ENCODE measurements at places on chromosomes 3 and 15.
A peak's percentile ranks its signal among the peaks of the same experiment; 100 is the strongest.

GRCh38 chr3:50189274-50189673 is 2.1 kb upstream of the GNAT1 start:
- no peak for DNase-seq

DNA sequence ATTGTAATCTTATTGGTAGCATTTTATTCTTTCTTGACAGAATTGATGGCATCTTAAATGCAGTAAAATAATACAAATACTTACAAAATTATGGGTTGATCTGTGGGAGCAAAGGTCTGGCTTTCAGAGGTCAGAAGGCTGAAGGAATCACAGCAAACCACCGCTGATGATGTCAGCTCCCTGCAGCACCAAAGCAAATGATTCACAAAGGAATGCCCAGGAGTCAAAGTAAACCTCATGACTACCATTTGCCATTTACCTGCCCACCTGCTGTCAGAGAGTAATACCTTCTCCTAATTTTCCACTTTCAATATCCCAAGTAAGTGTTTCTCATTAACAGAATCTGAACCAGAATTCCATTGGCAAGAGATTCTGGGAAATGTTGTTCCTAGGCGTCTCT is 46.1 kb downstream of the CPA3 start:
- DNase-seq = no peak

DNA sequence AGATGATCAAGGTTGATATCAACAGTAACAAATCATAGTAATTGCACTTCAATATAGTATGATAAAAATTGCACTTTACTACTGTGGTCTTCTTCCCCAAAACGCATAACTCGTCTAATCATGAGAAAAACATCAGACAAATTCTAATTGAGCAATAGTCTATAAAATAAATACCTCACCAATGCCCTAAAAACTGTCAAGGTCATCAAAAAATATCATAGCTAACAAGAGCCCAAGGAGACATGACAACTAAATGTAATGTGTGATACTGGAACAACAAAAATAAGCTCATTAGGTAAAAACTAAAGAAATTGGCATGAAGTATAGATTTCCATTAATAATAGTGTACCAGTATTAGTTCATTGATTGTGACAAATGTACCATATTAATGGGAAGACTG is 85.6 kb upstream of the LRRC3B start:
- no peak for DNase-seq

DNA sequence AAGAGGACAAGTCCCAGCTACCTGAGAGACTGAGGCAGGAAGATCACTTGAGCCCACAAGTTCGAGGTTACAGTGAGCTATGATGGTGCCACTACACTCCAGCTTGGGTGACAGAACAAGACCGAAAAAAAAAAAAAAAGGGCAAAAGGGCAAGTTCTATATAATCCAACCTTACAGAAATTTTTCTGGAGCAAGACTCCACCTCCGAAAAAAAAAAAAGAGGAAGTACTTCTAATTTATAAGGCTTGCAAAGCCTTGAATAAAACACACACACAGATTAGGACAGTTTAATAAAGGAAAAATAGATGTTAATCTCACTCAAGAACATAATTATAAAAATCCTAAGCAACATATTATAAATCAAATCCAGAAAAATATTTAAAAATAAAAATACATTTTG is 14.4 kb upstream of the XYLB start:
- no peak for DNase-seq

DNA sequence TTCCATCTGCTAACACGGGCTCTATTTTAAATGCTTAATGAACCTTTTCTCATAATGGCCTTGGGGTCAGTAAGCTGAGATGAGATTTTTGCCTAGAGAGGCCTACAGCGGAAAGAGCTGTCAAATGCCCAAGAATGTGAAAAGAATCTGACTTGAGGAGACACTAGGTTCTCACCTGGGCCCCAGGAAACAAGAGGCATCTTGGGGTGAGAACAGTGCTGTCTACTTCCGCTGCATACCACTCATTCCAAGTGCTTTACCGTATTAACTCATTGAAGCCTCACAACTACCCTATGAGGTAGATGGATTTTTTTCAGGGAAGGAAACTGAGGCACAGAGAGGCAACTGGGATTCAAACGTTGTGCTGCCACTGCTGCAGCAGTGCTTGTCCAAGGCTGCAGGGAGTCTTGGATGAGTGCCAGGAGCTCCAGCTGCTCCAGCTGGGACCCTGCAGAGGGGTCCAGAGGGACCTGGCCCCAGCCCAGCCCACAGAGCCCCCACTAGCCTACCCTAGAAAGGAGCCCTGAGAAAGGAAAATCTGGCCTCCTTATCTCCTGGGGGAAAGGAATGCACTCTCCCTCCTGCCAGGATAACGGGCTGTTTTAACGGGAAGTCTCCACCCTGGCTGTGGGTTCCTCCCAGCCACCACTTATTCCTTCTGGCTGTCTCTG is 68.4 kb downstream of the SLC12A8 start:
- DNase-seq = no peak

DNA sequence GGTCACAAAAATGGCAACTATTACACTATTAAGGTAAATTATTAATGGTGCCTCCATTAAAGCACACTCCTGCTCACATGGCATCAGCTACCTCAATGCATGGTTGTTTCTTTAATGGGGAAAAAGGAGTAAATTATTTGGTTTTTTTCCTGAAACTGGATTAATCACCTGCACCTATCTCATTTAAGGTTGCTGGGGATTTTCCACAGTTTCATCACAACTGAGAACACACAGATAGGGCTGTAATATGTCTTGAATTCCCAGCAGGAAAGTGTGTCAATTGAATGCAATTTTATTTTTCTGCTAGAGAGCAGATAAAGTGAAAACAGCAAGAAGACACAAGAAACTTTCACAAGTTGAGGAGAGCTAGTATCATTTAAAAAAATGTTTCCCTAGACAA is 36.4 kb downstream of the RFTN1 start:
- no peak for DNase-seq

GRCh38 chr3:153484842-153485241 is 322.8 kb downstream of the RAP2B start:
- no peak for DNase-seq

DNA sequence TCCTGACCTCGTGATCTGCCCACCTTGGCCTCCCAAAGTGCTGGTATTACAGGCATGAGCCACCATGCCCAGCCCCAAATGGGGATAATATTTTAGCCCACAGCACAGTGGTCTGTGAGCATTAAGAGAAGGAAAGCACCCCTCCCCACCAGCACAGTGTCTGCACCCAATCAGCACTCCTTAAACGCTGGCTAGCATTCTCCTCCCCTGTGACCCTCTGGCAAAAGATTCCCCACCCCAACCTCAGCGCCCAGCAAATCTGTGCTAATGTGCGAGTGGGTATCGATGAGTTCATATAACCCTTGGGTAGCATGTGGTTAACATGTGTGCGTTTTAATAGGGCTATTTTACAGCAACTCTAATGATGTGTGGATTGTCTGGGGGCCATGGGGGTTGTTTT is 18.3 kb upstream of the EPHB3 start:
- no peak for DNase-seq

GRCh38 chr15:27182561-27183110 is 211.7 kb downstream of the GABRG3 start:
- DNase-seq = no peak

DNA sequence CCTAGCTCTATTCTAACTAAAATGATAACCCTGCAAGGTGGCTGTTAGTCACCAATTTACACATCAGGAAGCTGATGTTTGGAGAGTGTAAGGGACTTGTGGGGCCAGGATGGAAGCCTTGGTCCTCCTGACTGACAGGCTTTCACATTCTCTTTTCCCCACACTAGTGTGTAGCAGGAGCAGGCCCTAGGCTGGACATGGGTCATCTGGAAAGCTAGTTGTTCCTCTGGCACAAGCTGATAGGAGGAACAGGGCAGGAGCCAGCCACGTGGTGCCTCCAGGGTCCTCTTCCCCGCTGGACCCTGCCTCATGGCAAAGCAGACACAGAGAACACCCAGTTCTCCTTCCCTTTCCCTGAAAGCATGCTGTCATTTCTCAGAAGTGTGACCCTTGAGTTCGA is 18.1 kb upstream of the RBSN start:
- no peak for DNase-seq

DNA sequence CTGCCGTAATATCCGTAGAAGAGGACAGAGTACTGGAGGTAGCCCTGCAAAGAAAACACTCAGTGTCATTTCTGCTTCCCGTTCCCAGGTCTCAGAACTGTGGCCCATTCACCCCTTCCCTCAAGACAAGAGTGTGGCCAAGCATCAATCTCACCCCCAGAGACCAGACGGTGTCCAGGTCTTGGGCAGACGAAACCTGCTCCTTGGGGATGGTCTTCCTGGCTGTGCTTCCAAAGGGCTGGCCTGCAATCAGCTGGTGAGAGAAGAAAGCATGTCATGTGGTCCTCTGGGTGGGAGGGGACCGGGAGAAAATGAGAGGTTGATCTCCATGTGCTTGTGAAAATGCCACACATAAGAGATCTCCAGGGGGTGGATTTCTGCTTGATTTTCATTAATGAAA is 15.8 kb downstream of the TMC3 start:
- DNase-seq = no peak

GRCh38 chr3:99895131-99895696 is 77.6 kb downstream of the CMSS1 start:
- DNase-seq = no peak

DNA sequence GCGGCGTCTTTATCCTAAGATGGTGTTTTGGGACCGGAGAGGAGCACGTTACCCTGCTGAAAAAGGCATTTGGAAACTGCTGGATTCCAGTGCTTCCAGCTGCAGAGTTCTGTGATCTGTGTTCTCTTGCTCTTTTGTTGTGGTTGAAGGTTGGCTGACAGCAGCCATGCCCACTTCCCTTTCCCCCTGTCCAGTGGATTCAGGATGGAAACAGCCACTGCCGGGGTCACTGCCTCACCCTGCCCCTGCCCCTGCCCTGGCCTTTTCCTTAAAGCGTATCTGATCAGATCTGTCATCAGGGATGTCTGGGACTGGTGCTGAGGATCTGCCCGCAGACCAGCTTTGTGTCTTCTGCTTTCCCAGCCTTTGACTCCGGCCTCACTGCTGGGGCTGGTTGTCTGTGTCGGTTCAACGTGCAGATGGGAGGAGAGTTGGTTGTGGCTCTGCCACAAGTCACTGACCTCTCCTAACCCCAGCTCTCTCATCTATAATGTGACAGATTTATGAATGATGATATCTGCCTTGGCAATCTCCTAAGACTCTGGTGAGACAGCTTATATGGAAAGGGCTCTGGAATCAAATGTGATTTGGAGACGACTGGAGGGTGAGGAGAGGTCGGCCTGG is 219.4 kb upstream of the BHLHE40 start:
- no peak for DNase-seq

DNA sequence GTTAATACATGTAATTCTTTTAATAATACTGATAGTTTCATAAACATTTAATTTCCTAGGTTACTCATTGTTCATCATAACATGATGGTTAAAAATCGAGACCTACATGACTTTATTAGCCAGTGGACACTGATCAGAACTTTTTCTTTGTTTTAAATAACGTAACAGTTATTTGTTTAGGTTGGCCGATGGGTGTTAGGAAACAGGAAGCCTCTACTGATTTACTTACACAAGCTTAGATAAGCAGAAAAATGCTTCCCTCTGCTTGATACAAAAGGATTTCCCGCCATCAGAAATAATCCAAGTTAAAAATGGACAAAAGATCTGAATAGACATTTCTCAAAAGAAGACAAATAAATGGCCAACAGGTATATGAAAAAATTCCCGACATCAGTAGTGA is 16.6 kb upstream of the APH1B start:
- no peak for DNase-seq

DNA sequence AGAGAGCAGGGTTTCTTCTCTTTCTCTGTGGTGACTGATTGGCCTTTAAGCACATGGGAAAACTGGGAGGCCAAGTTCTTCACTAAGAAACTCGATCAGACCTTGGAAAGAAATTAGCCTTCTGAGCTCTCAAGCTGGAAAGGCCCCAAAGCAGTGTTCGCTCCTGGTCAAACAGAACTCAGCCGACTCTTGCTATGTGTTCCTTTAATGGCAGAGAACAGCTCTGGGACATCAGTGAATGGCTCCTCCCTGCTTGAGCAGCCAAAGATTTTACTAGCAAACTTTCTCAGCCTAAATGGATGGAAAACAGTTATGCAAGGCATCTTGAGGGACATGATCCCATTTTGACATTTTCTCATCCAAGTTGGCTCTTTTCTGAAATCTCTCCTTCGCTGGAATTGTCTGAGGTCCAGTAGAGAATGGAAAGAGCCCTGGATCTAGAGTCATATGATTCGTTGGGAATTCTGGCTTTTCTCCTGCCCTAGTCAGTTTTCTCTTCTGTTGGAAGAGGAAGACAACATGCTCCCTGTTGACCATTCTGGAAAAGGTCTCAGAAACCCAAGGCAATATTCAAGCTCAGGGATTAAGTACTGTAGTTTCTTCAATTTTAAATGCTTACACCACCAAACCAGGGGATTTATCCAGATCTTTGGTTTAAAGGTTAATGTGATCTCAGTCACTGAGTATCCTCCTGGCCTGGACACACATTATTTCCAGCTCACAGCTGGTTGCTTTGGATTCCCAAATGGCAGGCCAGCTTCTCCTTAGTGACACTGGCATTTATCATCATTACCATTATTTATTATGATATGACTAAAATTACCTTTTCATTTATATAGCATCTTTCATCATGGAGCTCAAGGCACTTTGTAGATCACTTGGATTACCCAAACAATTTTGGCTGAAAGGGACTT is 319.6 kb downstream of the AGBL1 start:
- no peak for DNase-seq

- no peak for DNase-seq
Measured at GRCh38 chr3:61194892-61195538, 56.2 kb downstream of the FHIT start.

DNA sequence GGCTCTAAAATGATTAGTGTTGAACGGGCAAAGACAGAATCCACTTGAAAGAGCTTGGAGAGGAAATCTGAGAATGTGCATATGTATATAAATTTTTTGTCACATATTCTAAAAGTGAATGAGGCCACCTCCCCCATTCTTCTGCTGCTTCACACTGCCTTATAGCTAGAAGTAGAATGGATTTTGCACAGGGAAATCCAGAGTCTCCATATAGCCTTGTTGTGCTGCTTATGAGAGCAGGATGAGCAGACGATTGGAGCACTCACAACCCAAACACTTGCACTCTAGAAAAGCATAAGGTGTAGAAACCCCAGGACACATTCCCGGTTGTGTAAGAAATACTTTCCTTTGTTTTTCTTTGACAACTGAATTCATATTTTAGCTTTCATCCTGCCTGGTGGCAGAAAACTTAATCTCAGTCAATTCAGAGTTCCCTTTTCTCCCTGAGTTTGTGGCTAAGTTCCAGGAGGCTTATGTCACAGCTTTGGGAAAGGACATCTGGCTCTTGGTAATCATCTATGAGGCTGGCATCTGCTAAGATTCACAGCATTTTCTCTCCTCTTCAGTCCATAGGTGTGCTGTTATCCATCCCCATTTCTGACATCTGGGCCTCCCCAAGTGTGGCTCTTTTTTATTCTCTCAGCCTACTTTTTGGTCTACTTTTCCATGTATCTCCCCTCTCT is 188.4 kb upstream of the PFN2 start:
- no peak for DNase-seq

DNA sequence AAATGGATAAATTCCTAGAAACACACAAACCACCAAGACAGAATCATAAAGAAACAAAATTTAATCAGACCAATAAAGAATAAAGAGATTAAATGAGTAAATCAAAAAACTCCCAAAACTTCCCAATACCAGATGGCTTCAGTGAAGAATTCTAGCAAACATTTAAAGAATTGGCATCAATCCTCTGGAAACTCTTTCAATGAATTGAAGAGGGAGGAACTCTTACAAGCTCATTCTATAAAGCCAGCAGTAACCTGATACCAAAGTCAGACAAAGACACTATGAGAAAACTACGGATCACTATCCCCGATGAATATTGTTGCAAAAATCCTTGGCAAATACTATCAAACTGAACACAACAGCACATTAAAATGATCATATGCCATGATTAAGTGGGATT is 81.9 kb upstream of the SLCO2A1 start:
- DNase-seq = no peak

- DNase-seq = peak; percentile 26
Measured at GRCh38 chr3:28667646-28668621, 319.3 kb upstream of the AZI2 start.

All from activated T-cell treated with anti-CD3 and anti-CD28 coated beads, Interleukin-2, amount 50 U/mL, for 1 hour (primary cell).